ENCODE measurements at places on chromosomes 2 and 18.
A peak's percentile ranks its signal among the peaks of the same experiment; 100 is the strongest.

DNA sequence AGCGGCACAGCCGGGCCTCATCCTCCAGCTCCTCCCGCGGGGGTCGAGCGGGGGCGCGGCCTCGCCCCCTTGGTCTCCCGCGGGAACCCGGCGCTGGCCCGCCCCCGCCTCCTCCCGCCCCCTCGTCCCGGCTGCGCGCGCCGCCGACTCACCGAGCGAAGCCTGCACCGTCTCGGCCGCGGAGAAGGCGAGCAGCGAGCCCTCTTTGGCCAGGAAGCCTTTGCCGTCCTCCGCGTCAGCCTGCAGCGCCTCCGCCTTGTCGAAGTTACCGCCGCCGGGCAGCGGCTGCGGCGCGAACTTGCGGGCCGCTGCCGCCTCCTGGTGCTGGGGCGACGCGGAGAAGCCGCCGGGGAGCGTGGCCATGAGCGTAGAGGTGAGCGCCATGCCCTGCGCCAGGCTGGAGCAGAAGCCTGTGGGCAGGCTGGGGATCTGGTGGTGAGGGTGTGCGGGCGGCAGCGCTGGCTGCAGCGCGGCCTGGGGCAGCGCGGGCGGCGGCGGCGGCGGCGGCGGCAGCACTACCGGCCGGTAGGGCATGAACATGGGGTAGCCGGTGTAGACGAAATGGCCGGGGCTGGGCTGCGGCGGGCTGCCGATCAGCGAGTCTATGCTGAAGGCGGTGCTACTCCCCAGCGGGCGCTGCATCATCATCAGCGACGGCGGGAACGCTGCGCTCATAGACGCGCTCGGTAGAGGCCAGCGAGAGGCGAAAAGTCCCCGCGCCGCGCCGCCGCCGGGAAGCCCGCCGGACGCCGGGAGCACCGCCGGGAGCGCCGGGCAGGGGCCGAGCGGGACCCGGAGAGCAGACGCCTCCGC is 683 bp downstream of the GBX2 start:
- DNase-seq, result peak; percentile 48

DNA sequence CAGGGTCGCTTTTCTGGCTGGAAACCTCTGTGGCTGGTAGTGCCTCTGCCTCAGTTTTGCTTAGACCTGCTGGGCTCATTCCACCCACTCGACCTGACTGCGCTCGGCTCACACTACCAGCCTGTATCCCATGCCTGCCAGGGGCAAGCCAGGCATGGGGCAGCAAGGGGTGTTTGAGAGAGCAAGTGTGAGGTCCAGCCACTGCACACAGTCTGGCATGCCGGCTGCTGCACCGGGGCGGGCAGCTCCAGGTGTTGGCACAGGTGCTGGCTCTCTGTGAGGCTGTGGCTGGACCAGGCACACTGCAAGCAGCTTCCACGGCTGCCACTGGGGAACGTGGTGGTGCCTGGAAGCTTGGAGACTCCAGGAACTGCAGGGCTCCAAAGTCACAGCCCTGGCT is 90.9 kb downstream of the ATAD2B start:
- DNase-seq, result no peak

GRCh38 chr2:105779394-105779793 is 34.7 kb downstream of the NCK2 start:
- DNase-seq, result no peak

DNA sequence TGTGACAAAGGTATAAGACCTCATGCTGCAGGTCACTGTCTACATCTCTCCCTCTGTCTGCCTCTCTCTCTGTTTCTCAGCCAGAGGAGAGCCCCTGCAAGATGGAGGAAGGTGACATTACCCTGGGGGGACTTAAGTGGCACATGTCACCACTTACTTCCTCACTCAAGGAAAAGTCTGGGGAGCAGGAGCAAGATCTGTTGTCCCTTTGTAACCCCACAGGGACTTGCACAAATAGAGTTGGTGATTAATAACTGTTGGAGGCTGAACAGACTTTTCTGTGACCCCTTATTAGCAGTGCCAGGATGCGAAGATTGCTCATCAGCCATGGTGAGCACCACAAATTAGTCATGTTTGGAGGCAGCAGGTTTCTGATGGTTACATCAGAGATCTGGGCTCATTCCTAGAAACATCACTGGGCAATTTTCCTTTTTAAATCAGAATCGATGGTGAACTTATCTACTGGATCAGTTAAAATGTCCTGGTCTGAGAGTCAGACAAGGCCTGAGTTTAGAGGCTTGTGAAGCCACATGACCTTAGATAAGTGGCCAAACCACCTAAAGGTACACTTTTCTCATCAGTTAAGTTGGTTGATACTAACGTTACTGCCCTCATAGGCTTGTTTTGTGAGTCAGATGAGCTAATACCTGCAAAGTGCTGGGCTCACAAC is 81.2 kb upstream of the LTBP1 start:
- DNase-seq, result no peak

- DNase-seq, result peak; percentile 9
These were observed 245.7 kb upstream of the REG3G start for GRCh38 chr2:78779761-78780160.

DNA sequence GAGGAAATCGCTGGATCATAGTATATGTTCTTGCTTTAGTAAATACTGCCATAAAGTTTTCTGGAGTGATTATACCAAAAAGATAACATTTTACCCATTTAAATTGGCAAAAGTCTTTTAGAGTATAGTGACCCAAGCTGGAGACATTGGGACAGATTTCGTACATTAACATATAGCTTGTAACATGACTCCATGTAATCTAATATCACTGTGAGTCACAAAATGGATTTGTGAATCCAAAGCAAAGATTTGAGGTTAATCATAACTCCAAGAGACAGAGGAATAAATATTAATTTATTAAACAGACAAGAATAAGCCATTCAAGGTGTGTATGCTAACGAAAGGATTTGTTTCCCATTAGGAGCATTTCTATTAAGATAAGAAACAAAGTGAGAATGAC is 45.0 kb upstream of the RMP24 start:
- DNase-seq, result no peak

DNA sequence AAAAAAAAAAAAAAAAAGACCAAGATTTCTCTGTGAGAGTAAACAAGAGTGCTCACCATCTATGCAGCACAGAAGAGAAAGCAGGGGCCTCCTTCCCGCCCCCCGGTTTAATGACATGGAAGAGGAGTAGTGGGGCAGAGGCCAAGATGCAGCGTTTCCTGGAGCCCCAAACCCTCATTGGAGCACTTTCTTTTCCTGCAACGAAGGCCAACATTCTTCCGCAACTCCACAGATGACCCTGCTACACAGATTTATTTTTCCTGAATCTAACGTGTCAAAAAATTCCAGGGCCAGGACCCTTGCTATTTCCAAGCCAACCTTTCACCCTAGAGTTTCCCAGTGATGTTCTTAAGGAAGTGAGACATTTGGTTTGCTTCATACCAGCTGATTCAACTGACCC is 189.6 kb downstream of the MIB1 start:
- no peak for DNase-seq

GRCh38 chr2:170250584-170250983 is 72.6 kb downstream of the MYO3B start:
- no peak for DNase-seq

DNA sequence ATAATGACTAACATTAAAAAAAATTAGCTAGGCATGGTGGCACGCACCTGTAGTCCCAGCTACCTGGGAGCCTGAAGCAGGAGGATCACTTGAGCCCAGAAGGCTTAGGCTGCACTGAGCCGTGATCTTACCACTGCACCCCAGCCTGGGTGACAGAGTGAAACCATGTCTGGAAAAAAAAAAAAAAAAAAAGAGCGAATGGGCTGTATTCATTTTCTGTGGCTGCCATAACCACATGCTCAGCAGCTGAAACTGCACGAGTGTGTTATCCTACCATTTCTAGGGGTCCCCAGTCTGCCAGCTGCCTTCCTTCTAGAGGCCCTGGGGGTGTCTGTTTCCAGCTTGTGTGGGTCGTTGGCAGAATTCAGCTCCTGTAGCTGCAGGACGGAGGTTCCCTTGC is 247.8 kb downstream of the EIPR1 start:
- no peak for DNase-seq

DNA sequence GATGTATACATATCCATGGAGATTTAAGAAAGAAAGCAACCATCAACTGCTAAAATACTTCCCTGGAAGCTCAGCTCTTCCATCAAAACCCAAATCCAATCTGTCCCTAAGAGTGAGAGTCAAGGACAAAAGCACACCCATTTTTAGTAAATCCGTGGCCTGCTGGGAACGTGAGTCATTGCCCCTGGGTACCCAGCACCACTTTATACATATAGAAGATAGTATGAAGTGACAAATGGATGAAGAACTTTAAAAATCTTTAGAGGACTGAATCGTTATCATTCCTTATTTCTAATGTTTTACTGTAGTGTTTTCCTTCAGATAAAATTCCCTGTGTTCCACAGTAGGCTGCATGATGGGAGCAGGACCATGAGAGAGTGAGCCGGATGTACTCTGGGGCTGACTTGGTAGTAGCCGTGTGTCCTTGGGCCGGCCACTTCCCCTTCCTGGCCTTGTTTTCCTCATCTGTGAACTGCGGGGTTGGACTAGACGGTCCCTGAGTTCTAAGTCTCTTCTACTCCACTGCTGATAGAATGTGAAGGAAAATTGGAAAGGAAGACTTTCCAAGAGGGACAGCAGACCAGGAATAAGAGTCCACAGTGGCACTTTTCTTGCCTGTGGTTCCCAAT is 28.5 kb upstream of the CEP68 start:
- no peak for DNase-seq
